ENCODE measurements at places on chromosomes 12 and 14. TPM values are rescaled to one million over a fixed set of nuclear protein-coding genes. Genes with fewer than 3 reads are reported as not detected.

The JPH4 gene
- 5.3 TPM for total RNA-seq

- DNase-seq = no peak
Measured at GRCh38 chr14:102541771-102542170, 32.2 kb upstream of the ANKRD9 start.

DNA sequence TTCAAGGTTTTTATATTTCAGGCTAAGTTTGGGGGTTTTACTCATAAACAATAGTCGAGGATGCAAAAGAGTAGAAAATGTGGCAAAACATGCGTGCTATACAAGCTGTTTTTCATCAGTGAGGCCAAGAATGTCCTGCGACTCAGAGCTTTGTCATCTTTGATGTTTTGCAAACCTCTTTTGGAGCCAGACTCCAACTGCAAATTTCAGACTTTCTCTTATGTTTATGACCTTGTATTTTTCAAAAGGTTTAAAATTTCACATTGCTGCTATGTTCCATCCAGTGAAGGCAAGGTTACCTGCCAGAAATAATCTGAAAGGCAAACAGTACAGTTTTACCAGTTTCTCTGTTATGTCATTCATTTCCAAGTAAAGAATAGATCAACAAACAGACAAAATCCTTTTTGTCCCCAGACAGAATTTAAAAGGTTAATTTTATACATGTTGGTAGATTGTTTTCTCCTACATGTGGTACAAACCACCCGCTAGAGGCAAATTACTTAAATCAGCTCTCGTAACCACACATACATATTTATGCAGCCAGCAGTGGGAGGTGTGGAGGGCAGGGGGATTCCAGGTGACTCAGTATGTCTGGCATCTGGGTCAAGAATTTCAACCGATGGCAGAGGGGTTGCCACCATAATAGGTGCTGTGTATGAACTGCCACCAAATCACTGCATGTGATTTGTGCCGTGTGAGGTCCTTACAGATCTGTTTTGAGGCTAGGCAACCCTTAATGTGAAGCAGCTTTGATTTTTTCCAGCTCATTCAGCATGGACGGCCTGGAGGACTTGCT, 119.8 kb upstream of the CPM start:
- DNase-seq = no peak

DNA sequence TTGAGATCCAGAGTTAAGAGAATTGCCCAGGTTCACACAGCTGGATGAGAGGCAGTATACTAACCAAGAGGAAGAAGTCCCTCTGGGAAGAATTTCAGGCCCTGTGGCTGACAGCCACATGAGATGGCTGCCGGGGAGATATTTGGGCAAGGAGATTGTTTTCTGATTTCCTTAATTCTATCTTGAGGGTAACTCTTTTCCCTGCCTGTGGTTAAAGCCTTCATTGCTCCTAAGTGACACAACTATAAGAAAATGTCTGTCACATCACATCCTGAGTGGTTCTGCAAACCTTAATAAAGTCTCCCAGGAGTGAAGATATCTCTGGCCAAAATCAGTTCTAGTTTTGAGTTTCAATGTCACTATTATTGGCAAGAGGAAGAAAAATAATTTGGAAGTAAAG, 9.6 kb downstream of the ARHGDIB start:
- no peak for DNase-seq

GRCh38 chr12:30756074-30756473, 1.3 kb upstream of the CAPRIN2 start:
- DNase-seq = no peak

Measured in ureter (tissue), 1 donor.